ENCODE measurements at places on chromosomes 12 and 14.

GRCh38 chr12:37543966-37544668 is 772.5 kb upstream of the ALG10B start:
- DNase-seq = no peak

DNA sequence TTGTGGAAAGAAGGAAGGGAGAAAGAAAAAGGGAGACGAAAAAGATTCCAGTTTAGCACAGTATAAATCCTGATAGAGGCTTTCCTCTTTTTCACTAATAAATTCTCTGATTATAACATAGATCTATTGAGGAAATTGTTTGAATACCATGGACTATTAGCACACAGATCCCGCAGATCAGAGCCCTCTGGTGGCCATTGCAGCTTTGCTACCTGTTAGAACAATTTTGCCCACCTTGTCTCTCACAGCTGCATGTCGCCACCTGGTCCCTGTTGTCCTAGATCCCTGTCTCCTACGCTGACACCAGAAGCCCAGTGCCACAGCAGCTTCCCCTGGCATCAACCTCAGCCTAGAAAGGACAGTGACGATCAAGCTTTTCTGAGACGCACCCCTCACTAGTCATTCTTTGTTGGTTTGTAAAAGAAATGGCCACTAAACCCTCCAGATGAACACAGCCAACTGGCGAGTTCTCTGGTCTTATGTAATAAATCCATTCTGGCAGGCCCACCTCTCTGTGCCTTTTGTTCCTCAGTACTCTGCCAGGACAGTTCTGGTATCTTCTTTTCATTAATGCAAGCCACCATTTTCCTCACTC is 9.9 kb downstream of the GPHB5 start:
- no peak for DNase-seq

- DNase-seq = no peak
Measured at GRCh38 chr14:100767788-100768536, 41.3 kb downstream of the DLK1 start.

GRCh38 chr12:69000540-69001243 is 67.7 kb upstream of the CPM start:
- DNase-seq = no peak

DNA sequence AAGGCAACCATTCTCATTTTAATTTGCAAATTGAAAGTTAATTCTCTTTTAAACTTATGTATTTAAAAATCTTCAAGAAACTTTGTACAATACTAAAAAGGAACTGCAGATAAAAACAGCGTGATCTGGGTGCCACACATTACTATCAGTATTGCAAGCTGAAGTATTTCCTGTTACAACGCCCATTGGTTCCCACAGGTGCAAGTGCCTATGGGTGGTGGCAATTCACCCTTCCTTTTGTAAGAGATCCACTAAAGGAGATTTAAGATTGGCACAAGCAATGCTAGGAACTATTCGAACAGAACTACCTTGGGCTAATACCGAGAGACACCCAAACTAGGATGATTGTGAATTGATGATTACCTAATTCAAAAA is 13.2 kb downstream of the TAOK3 start:
- DNase-seq = no peak

DNA sequence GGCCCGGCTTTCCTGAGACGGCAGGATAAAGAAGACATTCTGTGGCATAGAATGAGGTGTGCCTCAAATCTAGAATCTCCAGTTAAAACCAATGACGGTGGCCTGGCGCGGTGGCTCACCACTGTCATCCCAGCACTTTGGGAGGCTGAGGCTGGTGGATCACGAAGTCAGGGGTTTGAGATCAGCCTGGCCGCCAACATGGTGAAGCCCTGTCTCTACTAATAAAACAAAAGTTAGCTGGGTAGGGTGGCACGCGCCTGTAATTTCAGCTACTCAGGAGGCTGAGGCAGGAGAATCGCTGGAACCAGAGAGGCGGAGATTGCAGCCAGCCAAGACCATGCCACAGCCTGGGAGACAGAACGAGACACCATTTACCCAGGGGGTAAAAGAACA is 193.6 kb downstream of the ALG10 start:
- DNase-seq = no peak

- no peak for DNase-seq
Measured at GRCh38 chr12:128421375-128421774, 154.4 kb downstream of the TMEM132C start.

DNA sequence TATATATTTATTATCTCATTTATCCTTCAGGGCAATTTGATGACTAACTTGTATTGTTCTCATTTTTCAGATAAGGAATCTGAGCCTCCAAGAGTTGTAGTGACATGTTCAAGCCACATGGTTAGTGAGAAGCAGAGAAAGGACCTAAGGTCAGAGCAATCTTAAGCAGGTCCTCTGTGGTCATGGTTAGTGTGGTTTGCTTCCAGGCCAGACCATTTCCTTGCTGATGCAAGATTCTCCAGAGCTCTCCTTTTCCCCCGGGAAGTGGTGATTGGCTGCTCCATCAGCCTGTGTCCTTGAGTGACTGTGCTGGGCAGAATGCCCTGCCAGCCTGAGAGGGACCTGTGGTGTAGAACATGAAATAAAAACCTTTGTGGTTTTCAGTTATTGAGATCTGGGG is 141.3 kb downstream of the KTN1 start:
- DNase-seq = no peak

DNA sequence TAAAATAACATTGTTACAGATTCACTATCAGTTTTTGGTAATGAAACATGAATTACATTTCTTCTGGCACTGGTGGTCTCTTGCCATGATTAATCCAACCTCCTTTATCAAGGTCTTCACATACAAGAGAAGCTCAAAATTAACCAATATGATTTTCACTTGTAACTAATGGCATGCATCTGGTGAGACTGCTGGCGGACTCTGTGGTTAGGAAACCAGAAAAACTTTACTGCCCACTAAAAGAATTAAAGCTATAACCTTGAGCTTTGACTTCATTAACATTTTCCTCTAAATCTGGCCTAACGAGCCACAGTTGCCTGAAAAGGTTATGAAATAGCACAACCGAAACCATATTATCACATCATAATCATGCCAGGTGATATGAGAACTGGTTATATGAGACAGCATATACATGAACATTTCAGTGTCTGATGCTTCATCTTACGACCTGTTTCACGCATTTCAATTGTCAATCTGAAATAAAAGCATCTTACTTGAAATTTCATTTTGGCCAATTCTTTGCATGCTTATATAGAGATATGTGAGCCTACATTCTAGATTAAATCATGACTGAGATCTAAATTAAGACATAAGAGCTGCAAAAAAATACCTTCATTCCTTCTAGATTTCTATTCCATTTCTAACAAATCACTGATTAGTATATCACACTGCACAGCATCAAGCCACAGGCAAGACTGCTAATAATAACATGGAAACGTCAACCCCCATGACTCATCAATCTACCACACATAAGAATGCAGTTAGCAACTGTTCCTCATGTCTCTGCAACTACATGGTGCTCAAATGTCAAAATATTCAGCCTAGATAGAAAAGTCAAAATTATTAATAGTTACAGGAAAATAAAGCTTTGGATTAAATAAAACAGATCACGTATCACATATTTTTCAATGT is 89.3 kb downstream of the OSBPL8 start:
- no peak for DNase-seq

DNA sequence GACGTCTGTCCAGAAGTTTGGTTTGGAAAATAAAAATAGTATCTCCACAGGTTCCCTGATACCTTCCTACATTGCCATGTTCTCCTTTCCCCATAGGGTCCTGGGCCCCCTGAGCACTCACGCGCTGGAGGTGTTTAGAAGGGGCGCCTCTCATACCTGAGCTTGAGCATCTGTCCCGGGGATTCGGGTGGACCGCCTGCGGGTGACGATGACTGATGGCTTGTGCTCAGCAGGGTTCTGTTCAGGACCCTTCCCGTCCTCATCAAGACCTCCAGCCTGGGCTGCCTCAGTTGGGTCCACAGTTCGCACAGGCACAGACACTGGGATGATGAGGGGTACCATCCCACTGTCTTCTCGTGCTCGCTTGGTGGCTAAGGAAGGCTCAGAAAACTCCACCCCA is 22.7 kb upstream of the PNMA1 start:
- DNase-seq = no peak

DNA sequence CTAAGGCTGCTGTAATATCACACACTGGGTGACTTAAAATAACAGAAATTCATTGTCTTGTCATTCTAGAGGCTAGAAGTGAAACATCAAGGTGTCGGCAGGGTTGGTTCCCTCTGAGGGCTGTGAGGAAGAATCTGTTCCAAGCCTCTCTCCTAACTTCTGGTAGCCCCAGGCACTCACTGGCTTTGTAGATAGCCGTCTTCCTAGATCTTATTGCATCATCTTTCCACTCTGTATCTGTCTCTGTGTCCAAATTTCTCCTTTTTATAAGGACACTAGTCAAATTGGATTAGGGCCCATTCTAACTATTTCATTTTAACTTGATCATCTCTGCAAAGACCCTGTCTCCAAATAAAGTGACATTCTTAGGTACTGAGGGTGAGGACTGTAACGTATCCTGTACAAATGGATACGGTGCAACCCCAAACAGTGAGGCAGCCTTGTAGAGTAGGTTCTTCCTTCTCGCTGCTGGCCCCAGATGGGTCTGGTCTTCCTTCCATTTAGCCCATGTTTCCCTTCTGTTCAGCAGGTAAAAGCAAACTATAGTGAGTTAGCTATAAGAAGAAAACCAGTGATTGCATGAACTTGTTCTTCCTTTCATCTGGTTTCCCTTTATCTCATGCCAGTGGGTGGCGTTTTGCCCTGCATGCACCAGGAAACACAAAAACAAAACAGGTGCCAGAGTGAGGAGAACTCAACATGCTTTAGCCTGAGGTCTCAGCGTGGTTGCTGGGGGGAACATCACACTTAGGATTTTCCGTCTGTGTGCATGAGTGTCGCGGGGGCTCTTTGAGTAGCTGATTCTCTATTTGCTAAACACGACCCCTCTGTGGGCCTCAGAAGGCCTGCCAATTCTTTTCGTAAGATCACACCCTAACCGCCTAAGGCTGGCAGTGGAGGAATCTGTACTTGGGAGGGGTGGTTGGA is 19.5 kb downstream of the TTC9 start:
- no peak for DNase-seq

- no peak for DNase-seq
Measured at GRCh38 chr12:100215209-100215608, 14.6 kb downstream of the ACTR6 start.

GRCh38 chr12:57771873-57772428 is at the start of gene METTL1:
TSS of gene METTL1 (minus strand) at chr12:57772105. CDS start at chr12:57772083, 22 bp downstream.
- peak; percentile 92 for DNase-seq

GRCh38 chr12:103677905-103678304 is 90.8 kb downstream of the STAB2 start:
- DNase-seq = no peak

DNA sequence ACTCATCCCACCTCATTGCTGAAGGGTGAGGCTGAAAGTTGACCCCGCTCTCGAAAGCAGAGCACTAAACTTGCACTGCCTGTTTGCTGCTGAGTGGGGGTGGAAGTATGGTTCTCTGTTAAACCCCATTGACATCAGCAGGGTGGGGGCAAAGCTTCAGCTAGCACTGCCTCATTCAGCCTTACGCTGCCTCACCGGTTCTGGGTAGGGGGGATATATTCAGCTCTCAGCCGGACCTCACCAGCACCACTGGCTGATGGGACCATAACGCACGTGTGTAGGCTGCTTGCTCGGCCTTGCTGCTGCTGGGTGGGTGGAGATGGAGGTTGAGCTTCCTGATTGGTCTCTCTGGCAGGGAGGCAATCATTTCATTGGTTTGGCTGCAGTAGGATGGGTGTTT is 265.7 kb upstream of the RTL1 start:
- DNase-seq = no peak

DNA sequence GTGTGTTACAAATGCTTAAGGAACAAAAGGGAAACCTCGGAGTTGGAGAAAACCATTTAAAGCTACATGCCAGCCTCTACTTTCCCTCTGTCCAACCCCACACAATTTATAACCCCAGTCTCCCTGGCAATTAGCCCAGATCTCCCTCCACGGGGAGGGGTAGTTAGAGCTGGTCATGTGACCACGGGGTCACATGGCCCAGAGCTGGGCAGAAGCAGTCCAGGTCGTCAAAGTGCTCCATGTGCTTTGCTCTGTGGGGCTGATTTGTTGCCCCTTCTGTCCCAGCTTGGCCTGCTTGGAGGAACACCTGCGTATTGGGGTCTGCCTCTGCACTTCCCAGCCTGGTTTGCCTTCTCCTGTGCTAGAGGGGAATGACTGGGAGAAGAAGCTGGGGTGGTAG is 219.1 kb downstream of the RBM19 start:
- DNase-seq = no peak

- no peak for DNase-seq
Measured at GRCh38 chr14:94021416-94022157, 4.6 kb upstream of the OTUB2 start.

DNA sequence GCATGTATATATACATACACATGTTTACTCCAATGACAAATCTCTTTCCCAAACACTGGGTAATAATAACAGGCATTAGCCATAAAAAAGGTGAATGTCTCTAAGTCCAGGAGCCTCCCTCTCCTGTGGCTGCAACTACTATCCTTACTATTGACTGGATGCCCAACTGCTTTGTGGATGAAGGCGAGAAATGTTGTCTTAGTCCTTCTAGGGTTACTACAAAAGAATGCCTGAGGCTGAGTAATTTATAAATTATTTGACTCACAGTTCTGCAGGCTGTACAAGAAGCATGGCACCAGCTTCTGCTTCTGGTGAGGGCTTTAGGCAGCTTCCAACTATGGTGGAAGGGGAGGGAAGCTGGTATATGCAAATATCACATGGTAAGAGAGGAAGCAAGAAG is 366.0 kb upstream of the DDHD1 start:
- no peak for DNase-seq

DNA sequence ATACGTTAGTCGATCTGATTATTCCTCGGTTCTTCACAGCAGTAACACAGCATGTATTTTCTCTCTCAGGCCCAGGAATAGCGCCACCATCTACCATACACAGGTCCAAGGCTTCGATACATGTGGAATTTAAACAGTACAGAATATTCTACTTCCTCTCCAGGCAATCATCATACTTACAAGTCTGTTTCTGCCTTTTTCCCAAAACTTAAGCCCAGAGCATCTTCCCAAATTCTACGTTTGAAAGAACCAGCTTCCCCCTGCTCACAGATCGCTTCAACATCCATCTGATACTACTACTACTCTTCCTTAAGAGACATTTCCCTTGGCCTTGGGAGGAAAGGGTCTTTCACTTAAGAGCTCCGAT is 626 bp downstream of the TXNDC16 start:
- DNase-seq = no peak

DNA sequence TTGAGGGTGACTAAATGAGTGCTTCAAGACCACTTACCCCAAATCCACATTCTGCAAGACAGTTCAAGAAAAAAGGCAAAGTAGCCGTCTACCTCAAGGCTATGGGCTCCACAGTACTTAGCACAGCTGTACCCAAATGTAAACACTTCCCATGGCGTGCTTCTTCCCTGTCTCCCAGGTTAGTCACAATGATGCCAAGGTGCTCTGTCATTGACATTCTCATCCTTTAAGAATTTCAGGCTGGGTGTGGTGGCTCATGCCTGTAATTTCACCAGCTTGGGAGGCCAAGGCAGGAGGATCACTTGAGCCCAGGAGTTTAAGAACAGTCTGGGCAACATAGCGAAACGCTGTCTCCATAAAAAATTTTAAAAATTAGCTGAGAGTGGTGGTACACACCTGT is 51.2 kb upstream of the CERS5 start:
- DNase-seq = no peak

GRCh38 chr12:127178052-127178451 is 1088.9 kb upstream of the TMEM132C start:
- DNase-seq = no peak

GRCh38 chr12:7892186-7892980 is 19.7 kb upstream of the SLC2A14 start:
- no peak for DNase-seq
